A172 (cell line): ENCODE measurements at places on chromosomes 13 and 19.

GRCh38 chr19:13031917-13032623 lies 36.8 kb downstream of the NFIX start:
- no peak for DNase-seq

DNA sequence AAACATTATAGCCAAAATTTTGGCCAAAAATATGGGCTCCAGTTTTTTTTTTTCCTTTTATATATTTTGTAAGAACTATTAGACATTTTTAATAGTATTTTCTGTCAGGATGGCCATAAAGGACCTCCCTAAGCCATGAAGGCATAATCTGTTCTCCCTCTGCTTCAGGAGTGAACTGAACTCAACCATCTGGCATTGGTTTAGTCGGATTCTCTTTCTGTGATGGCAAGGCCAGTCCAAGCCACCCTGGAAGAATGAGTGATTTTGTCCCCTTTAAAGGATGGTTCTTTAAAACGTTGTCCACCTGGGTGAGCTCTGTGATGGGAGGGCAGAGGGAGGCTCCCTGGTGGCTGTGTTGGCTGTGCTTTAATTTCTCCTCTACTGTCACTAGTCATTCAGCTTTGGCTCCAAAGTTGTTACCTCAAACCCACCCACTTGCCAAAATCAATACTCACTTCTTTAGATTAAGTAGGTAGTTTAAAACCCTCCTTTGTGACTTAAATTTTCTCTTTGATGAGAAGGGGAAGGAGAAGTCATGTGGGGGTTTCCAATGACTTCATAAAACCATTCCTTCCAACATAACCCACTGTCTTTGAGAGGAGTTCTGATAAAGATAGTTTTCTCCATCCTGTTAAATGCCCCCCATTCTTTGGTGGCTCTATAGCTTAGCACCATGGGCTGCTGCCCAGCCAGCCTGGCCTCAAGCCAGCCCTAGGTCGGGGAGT lies 4.4 kb downstream of the TNFRSF19 start:
- DNase-seq, result no peak

DNA sequence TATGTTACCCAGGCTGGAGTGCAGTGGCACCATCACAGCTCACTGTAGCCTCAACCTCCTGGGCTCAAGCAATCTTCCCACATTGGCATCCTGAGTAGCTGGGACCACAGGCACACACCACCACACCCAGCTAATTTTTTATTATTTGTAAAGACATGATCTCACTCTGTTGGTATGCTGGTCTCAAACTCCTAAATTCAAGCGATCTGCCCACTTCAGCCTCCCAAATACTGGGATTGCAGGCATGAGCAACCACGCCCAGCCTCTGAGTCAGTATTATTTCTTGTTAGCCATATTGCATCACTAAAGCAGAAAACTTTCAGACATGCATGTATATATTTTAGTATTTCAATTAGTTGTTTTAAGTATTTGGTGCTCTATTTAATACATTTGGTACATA lies 376.4 kb downstream of the GPC6 start:
- peak; percentile 88 for DNase-seq

GRCh38 chr13:84917252-84917878 lies 881.9 kb downstream of the SLITRK6 start:
- peak; percentile 18 for DNase-seq

DNA sequence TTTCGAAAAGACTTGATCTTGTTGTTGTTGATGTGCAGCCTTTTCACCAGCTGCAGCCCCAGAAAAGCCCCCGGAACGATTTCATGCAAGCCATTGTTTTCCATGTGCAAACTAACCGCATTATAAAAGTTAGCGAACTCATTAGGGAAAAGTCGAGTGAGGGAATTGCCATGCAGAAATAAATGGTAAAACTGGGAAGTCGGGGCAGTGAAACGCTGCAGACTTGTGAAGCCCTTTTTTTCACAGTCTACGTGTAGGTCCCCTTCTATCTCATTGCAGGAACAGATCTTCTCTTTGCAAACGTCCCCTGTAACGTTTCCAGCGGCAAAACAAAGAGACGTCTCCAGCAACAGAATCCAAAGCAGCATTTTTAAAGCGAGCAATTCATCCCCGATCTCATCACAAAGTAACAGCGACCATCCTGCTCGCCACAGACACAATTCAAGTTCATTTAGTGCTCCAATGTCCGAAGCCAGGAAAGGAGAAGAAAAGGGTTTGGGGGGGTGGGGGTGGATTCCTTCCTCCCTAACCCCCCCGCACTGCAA lies 1.1 kb downstream of the SLITRK1 start:
- DNase-seq, result no peak

DNA sequence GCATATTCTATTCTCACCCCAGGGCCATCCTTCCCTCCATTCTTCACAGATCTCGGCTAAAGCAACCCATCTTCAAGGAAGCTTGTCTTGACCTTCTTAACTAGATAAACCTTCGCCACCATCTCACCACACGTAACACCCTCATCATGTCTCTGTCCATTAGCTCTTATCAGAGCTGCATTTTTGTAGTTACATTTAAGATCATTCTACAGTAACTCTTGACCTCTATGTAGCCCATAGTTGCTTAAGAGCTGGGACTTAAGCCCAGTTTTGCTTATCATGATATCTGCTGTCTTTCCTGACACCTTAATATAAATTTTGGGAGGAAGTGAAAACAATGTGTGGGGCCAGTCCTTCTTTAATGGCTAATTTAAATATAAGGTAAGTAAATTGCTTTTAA lies 345.1 kb downstream of the MTUS2 start:
- DNase-seq, result no peak

- no peak for DNase-seq
These were observed 183.9 kb downstream of the DCLK1 start for GRCh38 chr13:35947315-35947714.

DNA sequence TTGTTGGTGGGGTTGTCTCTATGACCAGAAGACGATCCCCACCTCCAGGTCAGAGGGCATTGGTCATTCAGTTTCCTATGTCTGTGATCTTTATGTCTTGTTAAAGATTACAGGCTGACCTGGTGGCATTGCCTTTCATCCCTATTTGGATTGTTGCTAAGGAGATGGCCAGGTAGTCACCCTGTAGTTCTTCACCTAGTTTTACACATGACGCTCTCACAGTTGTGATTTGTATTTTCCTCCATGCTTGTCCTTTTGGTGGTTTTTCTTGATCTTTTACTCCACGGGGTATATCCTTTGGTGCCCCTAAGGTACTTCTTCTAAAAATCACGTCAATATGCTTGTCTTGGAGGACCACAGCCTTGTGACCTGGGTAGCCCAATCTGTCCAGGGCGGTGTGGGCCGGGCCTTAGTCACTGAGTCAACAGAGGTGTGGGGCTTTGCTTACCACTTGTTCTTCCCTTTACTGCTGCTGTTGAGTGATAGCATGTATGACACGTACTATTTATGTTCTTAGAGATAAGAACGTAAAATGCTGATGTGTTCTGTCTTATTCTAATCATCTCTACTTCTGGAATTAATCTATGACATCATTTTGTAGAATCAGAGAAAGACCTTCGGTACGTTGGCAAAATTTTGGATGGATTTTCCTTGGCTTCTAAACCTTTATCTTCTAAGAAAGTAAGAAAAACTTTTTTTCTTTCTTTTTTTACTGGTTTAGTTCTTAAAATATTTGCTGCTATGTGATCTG lies 20.1 kb downstream of the GPATCH1 start:
- DNase-seq, result peak; percentile 38

DNA sequence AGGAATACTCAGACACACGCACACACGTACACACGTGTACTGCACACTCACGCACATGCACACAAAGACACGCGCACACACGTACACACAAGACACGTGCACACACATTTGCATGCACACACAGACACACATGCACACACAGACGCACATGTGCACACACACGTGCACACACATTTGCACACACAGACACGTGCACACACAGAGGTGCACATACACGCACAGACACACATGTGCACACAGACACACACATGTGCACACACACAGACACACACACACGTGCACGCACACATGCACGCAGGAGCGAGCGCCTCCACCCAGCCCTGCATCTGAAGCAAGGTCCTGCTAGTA lies 81.1 kb downstream of the GADD45B start:
- no peak for DNase-seq

- peak; percentile 15 for DNase-seq
These were observed 1257.5 kb upstream of the ATXN8OS start for GRCh38 chr13:68850160-68850559.

- DNase-seq, result no peak
These were observed 15.4 kb upstream of the MATK start for GRCh38 chr19:3801412-3802096.
